ENCODE measurements at places on chromosomes 2 and 18.

GRCh38 chr2:213187833-213188532, 36.6 kb upstream of the IKZF2 start:
- no peak for DNase-seq

- no peak for DNase-seq
Measured at GRCh38 chr2:224946895-224947294, 95.4 kb downstream of the DOCK10 start.

DNA sequence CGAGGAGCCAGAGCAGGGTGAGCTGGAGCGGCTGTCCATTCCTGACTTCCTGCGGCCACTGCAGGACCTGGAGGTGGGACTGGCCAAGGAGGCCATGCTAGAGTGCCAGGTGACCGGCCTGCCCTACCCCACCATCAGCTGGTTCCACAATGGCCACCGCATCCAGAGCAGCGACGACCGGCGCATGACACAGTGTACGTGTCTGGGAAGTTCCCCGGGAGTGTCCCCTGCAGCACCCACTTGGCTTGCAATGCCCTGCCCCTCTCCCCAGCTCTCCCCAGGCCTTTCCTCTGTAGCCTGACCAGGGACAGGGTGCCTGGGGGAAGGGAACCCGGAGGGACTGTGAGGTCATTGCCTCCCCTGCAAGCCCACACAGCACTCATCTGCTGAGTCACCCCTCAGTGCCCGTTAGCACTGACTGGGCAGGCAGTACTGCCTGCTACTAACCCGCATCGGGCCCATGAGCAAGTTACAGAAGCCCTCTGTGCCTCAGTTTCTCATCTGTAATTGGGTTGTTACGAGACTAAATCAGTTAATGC, 29.4 kb upstream of the GMPPA start:
- no peak for DNase-seq

- no peak for DNase-seq
Measured at GRCh38 chr2:32652555-32653209, 24.8 kb downstream of the TTC27 start.

GRCh38 chr18:72895548-72895947, 27.8 kb upstream of the NETO1 start:
- DNase-seq: no peak

Measured in HCT116 (cell line).